ENCODE measurements at places on chromosomes 2 and 18. TPM values are rescaled to one million over a fixed set of nuclear protein-coding genes. Genes with fewer than 3 reads are reported as not detected.

CFAP65 gene
- total RNA-seq = 0.29 TPM

CDKL4 gene
- 1.1 TPM for total RNA-seq

ZNF892 gene
- 7.8 TPM for total RNA-seq

FAM237A gene
- total RNA-seq = not detected
